Naive thymus-derived CD4-positive, alpha-beta T cell (primary cell): ENCODE measurements at places on chromosomes 11 and 22. TPM values are rescaled to one million over a fixed set of nuclear protein-coding genes. Genes with fewer than 3 reads are reported as not detected.

CARD10 gene
- not detected in 2 replicates for total RNA-seq

OR8A1 gene
- total RNA-seq: not detected

PDE2A gene
- total RNA-seq: 9.0 TPM

CHRM1 gene
- total RNA-seq: not detected

FIBP gene
- total RNA-seq: 35.7 TPM

ZC3H12C gene
- 0.35 TPM for total RNA-seq

APOBEC3B gene
- total RNA-seq: 0.30 TPM

SPA17 gene
- total RNA-seq: 1.1 TPM

POU2F3 gene
- 0.24 and 0.38 TPM in 2 replicates for total RNA-seq

GRM5 gene
- not detected for total RNA-seq

MYO7A gene
- 2.5 TPM for total RNA-seq

ATM gene
- 846 TPM for total RNA-seq

ADM gene
- total RNA-seq: 27.2 TPM

GCAT gene
- 14.6 and 14.9 TPM in 2 replicates for total RNA-seq

ST14 gene
- 1.4 TPM for total RNA-seq

TPBGL gene
- total RNA-seq: 0.27 TPM

ANGPTL5 gene
- total RNA-seq: not detected

WNT11 gene
- not detected for total RNA-seq

ISX gene
- total RNA-seq: not detected

DRD2 gene
- not detected for total RNA-seq
